ENCODE measurements at places on chromosomes 16 and 17. TPM values are rescaled to one million over a fixed set of nuclear protein-coding genes. Genes with fewer than 3 reads are reported as not detected.

Gene CD300LB
- total RNA-seq, result not detected

- H3K27ac ChIP-seq, result no peak overlapping the region
- no peak overlapping the region for H3K4me3 ChIP-seq
- H3K27me3 ChIP-seq, result no peaks in the 10 kb centered on the region
Observed at GRCh38 chr16:67865318-67865717, 7.5 kb upstream of the EDC4 start.

Gene DHX58
- total RNA-seq, result 33.2 TPM

Gene KRT20
- not detected for total RNA-seq

Gene KRT33A
- total RNA-seq, result not detected

Gene SLC9A5
- total RNA-seq, result 7.6 TPM

Gene PPP1R1B
- not detected for total RNA-seq

DNA sequence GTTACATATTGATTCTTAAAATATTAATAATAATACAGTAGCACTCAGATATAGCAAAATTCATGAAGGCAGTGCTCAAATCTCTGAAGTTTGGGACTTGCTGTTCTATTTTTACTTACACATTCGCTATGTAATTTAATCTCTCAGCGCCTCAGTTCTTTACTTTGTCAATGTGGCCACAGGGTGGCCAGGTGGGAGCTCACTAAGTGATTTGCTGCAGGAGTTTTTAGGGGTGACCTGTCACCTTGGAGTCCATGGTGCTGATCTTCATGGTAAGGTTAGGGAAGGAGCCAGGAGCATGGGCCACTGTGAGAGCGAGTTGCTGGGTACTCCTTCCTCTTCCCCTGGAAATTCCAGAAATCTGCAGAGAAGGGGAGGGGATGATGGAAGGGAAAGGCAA lies 28.1 kb downstream of the VWA3A start:
- no peak for DNase-seq
- no peaks in the 10 kb centered on the region for H3K36me3 ChIP-seq
- no peak overlapping the region for H3K27ac ChIP-seq
- H3K27me3 ChIP-seq, result peaks cover 7% of the 10 kb centered on the region
- H3K4me1 ChIP-seq, result no peaks in the 10 kb centered on the region
- no peak overlapping the region for H3K4me3 ChIP-seq

DNA sequence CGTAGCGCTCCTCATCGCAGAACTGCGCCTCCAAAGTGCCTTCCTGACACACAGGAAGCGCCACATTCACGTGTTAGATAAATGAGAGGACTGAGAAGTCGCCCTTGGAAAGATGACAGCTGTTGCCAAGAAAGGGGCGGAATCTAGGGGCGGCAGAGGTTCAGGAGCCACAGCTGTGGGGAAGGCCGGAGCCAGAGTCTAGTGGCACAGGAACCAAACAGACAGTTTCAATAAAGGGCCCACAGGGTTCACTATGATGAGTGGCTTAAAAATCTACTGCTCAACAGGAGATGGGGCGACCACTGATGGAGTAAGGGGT lies 4.7 kb downstream of the FLCN start:
- H3K4me3 ChIP-seq, result no peak overlapping the region
- DNase-seq, result no peak
- peaks cover 21% of the 10 kb centered on the region for H3K4me1 ChIP-seq
- peaks cover 4% of the 10 kb centered on the region for H3K36me3 ChIP-seq
- H3K27me3 ChIP-seq, result no peaks in the 10 kb centered on the region

- no peak overlapping the region for H3K4me3 ChIP-seq
- no peaks in the 10 kb centered on the region for H3K36me3 ChIP-seq
- H3K4me1 ChIP-seq, result no peaks in the 10 kb centered on the region
- no peak for DNase-seq
- no peak overlapping the region for H3K27ac ChIP-seq
- H3K27me3 ChIP-seq, result no peaks in the 10 kb centered on the region
Observed at GRCh38 chr16:64841071-64841470, 280.8 kb downstream of the CDH11 start.

DNA sequence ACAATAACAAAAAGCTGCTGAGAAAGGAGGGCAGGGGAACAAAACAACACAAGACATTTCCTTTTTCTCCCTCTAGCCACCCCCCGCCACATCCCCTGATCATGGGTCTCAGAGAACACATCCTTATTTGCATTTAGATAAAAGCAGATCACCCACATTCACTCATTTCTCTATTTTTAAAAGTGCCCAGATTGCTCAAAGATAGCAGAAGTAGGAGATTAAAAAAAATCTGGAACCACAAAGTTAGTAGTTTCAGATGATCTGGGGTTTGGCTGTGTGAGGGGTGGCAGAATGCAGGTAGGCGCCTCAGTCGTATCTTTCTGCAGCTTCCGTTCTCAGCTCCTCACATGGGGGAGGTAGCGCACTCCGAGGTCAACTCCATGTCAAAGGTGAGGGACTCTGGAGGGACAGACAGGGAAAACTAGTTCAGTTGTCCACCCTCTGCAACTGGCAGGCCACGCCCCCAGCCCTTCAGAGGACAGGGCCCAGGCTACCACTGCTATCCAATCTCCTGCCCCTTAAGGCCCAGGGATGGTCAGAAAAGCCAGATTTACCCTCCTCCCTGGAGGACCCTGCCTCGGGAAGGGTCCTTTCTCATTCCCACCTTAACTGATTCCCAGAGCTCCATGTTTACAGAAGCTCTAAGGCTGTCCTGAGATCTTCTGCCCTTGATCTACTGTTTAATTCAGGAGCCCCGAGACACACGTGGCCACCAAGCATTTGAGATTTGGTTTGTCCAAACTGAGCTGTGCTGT lies 27.3 kb downstream of the STAT5A start:
- H3K27me3 ChIP-seq, result no peaks in the 10 kb centered on the region
- H3K4me3 ChIP-seq, result no peak overlapping the region
- H3K27ac ChIP-seq, result peak overlapping the region; percentile 64
- H3K36me3 ChIP-seq, result peaks cover 58% of the 10 kb centered on the region
- DNase-seq, result no peak

DNA sequence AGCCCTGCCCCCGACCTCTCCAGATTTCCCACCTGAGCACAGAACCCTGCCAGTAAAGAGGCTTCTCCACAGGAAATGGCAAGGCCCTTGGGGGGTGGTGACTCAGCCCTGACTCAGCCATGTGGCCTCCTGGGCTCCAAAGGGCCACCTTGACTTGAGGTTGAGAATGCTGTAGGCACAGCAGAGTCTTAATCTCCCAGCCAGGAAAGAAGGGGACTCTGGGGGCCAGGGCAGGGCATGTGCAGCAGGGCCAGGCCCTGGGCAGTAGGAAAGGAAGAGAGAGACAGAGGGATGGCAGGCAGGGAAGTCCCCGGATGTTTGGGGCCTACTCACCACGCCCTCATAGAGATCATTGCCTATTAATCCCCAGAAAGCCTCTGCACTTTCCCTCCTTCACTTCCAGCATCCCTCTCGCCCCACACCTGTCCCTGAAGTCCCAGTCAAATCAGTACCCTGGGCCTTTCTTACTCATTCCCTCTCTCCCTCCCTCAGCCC lies 4.8 kb upstream of the ITGA3 start:
- H3K27ac ChIP-seq, result peak overlapping the region; percentile 17
- peak overlapping the region; percentile 80 for H3K4me3 ChIP-seq
- H3K36me3 ChIP-seq, result no peaks in the 10 kb centered on the region
- no peaks in the 10 kb centered on the region for H3K27me3 ChIP-seq

Gene BCO1
- total RNA-seq, result not detected
